ENCODE measurements at places on chromosomes 7 and 10.

- DNase-seq, result no peak
Observed at GRCh38 chr7:137987018-137987349, 14.9 kb downstream of the CREB3L2 start.

GRCh38 chr10:110423650-110424049 lies 74.1 kb upstream of the DUSP5 start:
- no peak for DNase-seq

DNA sequence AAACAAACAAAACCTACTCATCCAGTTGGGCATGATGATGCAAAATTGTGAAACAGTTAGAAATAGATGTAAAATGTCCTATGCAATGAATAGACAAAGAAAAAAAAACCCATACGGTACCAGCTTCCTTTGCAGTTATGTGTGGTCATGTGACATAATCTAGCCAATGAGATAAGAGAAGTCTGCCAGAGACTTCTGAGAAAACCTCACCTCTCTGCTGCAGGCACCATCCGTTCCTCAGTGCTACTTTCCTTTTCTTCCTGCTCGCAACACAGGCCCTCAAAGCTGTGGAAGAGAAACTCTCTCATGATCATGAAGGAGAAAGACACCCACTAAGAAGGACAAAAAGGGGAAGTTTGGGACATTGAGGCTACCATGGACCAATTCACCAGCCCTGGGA lies 76.8 kb upstream of the CARD11 start:
- DNase-seq, result no peak

- no peak for DNase-seq
Observed at GRCh38 chr7:141715794-141716689, 7.9 kb downstream of the WEE2 start.

DNA sequence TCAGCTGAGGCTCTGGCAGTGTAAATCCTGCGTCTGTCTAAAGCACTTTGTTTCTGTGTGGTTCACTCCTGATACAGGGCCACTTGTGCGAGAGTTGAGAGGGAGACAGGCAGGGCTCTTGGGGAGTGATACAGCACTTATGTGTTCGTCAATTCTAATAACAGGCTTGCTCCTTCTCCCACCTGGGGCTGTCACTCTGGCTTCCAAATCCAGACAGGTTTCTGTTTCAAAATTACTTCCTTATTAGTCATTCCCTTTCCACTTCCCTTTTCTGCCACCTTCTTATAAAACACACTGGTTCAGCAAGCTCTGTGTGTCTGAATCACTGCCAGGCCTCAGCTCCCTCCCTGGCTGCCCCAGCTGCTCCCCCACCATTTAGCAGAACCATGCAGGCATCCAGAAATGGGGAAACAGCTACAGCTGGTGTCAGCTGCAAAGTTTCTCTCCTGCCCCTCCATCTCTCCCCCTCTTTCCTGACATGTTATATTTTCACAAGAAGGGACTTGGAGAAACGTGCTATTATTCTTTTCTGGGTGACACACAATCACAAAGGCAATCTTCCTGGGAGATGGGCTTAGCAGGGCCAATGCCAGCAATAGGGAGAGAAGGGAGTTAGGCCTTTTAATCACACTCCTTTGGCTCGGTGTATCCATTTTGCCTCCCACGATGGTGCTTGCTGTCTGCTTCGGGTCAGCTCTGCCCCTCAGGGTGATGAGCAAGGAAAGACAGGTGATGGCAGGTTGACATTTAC lies 58.4 kb upstream of the ZNRF2 start:
- peak; percentile 56 for DNase-seq

All from NCI-H446 treated with DMSO at 0.1 percent for 48 hours (cell line).